AG10803 (cell line): ENCODE measurements at places on chromosomes 7 and 10.

DNA sequence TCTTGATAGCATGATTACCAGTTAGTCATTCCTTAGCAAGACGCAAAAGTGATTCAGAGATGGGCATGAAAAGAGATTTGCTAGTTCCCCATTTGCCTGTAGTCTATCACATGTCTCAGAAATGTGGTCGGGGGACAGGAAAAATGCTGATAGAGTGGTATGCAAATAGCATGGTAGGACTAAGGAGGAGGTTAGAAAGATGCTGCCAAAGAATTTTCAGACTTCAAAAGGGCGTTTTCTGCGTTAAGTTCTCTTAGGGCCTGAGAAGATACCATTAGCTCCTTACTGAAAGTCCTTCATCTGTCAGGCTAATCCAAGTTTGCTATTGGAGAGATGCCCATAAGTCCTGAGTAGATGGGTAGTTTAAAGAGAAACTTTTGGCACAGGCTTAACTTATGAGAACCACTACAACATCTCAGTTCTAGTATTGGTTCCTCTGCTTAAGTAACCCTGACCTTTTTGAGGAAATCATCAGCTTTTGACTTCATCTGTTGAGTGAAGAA lies 2.7 kb downstream of the CALD1 start:
- peak; percentile 55 for DNase-seq

- no peak for DNase-seq
These were observed 714 bp upstream of the CASP2 start for GRCh38 chr7:143287339-143287934.

DNA sequence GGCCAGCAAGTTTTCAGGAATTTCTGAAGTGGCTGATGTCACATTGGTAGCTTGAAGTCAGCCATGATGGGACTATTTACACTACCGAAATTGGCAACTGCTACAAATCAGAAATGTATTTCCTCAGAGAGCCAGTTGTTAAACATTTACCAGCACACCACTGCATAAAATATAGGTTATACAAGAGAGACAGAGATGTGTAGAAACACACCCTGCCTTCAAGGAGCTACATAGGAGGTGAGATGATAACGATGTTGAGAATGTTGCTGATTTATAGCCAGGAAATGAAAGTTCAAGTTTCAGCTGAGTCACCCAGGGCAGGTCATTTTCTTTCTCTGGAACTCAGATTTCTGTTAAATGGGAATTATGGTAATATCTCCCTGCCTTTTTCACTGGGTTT lies 46.0 kb upstream of the TCF7L2 start:
- no peak for DNase-seq

GRCh38 chr10:95290461-95291364 lies at the start of gene PDLIM1:
Gene PDLIM1 (minus strand): TSS chr10:95291003. CDS start chr10:95290915, 88 bp downstream.
- peak; percentile 65 for DNase-seq

DNA sequence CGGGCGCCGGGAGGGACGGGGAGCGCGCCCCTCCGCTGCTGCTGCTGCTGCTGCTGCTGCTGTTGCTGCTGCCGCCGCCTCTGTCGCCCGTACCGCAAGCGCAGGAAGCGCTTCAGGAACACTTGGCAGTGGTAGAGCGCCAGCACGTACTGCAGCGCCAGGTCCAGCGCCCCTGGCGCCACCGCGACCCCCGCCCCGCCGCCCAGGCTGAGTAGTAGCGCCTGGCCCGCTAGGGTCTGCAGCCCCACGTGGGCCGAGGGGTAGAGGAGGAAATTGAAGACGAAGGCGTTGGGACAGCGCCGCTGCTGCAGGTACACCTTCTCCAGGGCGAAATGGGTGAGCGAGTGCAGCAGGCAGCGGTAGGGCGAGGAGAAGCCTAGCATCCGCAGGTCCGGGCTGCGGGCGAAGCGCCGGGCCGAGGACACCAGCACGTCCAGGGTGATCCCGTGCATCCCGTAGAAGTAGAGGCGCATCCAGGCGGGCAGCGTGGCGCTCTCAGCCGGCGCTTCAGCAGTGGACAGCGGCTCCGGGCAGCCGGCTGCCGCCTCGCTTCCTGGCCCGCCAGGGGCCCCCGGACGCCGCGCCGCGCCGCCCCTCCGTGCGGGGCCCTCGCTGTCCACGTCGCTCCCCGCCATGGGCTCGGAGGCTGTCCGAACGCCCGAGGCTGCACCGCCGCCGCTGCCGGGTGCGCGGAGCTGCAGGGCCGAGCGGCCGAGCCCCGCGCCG lies at the start of gene TMEM229A:
TSS of gene TMEM229A (minus strand) at position 699 of the 726 bp plus-strand sequence. CDS start at position 635, 64 bp downstream.
- peak; percentile 14 for DNase-seq

GRCh38 chr10:7403620-7404019 lies 7.2 kb downstream of the SFMBT2 start:
- DNase-seq = no peak

DNA sequence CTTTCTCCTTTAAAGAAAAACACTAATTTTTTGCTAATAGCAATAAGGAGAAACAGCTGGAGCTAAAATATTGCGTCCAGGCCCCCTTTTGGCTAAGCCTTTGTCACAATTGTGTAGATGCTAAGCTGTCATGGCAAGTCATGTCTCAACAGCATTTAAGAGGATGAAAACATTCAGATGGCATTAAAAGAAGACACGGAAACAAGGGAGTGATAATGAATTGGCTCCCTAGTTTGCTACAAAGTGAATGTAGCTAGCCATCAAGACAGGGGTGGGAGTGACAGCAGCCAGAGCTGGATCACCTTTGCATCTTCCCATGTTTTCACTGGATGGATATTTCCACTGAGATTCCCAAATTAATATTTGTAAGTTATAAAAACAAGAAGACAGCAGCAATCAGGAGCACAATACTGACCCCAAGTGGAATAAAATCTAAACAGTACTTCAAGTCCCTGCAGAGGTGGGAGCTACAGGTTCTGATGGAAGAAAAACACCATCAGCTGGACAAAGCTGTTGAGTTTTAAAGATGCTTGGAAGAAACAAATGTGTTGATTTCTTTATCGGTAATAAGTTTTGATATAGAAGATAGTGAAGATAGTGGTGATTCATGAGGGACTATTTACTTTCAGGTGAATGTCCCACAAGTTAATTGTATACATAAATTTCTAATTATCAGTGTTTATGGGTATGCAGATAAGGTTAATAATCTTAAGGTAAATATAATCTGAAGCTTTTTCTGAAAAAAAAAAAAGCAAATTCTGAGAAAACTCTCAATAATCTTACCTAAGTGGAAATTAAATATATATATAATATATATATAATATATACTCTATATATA lies 129.4 kb downstream of the SLC16A9 start:
- peak; percentile 64 for DNase-seq

DNA sequence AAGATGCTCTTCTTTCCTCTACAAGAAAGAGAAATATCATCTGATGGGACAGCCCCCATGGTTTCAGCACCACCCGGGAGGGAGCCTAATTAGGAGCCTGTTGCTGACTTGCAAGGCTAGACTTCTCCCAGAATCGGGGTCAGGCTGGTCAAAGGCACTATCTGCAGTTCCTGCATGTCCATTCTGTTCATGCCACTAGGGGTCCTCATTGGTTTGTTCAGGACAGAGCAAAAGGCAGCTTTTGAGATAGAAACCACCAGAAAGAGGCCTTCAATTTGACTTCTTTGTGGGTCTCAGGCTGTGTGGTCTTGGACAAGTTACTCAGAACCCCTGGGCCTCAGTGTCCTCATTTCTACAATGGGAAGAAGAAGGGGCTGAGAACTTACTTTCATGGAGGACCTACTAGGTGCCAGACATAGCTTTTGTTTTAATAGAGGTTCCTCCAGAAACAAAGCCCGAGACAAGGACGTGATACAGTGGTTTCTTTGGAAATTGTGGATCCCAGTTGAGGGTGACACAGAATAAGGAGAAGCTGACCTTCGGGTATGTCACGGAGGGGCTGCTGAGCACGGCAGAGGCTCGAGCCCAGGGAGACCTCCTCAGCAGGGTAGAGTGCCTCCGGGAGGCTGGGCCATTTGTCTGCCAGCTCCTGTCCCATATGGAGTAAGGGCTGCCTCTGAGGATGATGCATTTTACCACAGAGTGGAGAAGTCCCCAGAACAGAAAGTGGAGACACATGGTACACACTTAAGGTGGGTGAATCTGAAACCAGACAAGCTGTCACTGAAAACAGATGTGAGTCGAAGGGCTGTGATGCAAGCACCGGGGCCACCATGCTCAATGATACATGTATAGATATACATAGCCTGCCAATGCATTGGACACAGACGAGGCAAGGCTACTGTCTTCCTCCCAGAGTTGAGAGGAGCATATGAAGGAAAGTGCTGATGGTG lies 33.1 kb upstream of the NEUROD6 start:
- peak; percentile 34 for DNase-seq

DNA sequence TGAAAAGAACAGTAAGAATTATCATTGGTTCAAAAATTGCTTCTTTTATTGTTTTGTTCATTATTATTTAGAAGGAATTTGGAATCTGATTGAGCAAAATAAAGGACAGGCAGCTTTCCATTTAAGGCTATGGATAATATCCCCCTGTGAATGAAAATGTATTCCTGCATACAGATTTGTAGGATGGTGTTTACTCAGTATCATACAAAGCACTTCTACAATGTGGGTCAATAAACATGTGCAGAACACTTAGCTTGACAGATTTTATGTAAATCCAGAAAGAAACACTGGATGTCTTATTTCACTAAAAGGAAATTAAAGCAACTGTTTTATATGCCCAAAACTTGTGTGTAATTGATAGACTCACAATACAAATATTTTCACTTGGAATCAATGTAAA lies 189.7 kb downstream of the THSD7A start:
- no peak for DNase-seq

DNA sequence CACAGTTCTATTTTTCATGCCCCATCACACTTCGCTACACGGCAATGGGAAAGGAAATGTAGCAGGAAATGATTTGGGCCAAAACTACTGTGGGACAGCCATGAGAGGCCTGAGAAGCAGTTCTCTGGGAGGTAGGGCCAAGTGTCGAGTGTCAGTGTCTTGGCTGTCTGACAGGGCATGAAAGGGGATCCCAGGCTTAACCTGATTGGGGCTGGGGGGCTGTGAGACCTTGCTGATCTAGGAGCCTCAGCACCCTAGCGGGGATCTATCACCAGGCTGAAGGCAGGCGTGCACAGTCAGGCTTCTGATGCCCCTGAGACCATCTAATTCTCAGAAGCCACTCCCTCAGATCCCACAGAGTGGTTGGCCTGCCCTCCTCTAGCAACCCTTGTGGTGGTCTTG lies 58.2 kb upstream of the SLC25A13 start:
- no peak for DNase-seq

DNA sequence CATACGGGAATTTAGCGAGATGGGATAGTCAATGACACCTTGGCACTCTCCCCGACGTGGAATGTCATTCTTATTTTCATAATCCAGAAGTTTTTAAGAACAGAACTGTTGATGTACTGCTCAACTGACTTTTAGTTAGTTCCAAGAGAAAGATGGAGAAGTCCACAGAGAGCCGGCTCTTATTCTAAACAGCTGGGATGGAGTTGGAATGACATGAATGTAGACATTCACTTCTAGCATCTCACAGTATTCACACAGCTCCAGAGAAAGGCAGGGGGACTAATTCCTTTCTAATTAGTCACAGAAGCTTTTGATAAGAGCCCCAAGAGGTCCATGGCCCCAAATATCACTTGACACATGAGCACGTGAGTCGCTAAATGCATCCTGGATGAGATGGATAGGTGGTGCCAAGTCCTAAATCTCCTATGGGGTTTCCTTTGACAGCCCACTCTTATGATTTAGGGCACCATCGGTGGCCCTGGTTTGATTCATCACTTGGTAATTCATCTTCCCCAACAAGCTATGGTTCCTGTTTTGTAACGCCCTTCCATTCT lies 420.3 kb upstream of the AUTS2 start:
- DNase-seq = peak; percentile 81

- peak; percentile 42 for DNase-seq
These were observed 10.0 kb downstream of the HHEX start for GRCh38 chr10:92699518-92700381.

DNA sequence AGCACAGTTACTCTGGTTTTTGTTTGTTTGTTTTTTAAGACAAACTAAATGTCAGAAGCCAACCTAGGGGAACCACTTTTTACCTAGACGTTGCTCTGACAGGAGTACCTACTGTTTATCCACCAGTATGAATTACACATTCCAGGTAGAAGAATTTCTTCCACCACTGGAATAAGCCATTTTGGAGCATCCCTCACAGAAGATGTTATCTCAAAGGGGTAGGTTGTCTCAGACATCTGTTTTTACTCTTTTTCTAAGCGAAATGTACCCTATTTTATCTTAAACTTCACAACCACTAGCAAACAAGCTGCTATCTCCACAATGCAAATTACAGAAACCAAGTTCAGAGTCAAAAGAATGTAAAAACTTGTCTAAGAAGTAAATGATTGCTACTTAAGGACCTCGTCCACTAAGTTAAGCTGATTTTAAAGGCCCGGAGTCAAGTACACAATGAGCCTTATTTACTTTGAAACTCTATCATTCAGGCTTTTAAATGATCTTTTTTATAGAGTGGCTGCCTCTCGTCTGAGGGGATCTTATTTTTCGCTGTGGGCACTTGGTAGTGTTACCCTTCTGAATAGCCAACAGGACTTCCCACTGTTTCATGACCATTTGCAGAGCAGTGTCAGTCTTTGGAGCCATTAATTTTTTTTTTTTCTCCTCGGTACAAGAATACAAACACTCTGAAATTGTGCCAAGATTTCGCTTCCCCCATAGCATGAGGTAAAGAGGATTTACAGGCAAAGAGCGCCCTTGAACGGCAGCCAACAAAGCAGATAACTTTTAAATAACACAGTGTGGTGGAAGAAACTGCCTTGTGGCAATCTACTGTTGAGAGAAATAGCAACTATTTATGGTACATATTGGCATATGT lies 15.7 kb upstream of the ARMC3 start:
- no peak for DNase-seq

DNA sequence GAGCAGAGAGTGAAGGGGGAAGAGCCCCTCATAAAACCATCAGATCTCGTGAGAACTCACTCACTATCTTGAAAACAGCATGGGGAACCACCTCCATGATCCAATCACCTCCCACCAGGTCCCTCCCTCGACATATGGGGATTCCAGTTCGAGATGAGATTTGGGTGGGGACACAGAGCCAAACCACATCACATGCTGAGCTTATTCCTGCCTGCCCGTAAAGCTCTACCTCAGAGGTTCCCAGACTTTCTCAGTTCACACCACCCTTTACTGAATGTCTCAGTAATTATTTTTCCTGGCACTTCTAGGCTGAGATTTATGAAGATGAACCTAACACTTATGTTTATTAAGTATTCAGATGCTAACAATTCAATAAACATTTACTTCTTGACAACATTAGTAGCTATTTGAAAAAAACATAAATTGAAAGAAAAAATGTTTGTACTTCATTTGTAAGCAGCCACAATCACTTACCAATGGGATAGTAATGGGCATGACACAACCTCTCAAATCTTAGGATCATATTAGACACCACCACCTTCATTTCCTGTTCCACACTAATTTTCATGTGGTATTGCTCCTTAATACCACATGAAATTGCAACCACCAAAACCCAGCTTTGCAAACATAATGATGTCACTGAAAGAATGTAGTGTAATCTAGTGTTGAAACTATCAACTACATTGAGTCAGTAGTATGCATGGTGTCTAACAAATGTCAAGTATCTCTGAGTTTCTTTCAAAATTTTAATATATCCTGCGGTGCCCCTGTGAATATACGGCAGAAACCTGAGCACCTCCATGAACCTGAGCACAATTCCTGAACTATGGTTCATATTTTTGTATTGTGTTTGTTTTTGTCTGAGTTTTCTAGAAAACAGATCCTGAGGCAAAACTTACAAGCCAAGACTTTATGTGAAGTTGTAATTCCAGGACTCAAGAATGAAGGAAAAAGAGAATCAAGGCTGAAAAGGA lies 4.5 kb upstream of the DGKI start:
- peak; percentile 76 for DNase-seq

- DNase-seq = no peak
These were observed 47.3 kb downstream of the NPVF start for GRCh38 chr7:25180946-25181345.

GRCh38 chr10:135601-136464 lies 578 bp downstream of the ZMYND11 start:
- DNase-seq = peak; percentile 54

GRCh38 chr10:131937836-131938235 lies 37.0 kb downstream of the PPP2R2D start:
- DNase-seq = no peak
